ENCODE measurements at places on chromosomes 6 and 20.
A peak's percentile ranks its signal among the peaks of the same experiment; 100 is the strongest.

DNA sequence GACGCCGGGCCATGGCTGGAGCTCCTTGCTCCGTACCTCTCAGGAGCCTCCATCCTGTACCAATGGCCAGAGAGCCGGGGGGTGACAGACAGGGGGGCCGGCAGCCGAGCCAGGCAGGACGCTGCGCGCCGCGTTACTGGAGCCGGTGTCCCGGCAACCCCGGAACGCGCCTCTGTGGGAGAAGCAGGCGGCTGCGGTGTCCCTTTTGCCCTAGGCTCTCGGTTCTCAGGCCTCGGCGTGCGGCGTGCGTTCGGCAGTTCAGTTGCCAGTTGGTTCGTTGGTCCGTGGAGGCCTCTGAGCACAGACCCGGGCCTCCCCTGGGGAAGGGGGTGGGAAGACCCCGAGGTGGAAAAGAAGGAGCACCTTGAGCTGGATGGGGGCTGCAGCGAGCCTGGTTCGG, at the start of gene SPATS1:
TSS of gene SPATS1 (plus strand) at position 162 of the 400 bp plus-strand sequence. CDS start 446 bp downstream, outside the sequence.
- peak; percentile 1 for DNase-seq

- DNase-seq: peak; percentile 14
Measured at GRCh38 chr6:144305985-144306384, 20.9 kb downstream of the UTRN start.

GRCh38 chr6:72328775-72329174, 293.1 kb upstream of the KCNQ5 start:
- DNase-seq: no peak

- DNase-seq: peak; percentile 74
Measured at GRCh38 chr6:20403070-20403765, 1.5 kb downstream of the E2F3 start.

DNA sequence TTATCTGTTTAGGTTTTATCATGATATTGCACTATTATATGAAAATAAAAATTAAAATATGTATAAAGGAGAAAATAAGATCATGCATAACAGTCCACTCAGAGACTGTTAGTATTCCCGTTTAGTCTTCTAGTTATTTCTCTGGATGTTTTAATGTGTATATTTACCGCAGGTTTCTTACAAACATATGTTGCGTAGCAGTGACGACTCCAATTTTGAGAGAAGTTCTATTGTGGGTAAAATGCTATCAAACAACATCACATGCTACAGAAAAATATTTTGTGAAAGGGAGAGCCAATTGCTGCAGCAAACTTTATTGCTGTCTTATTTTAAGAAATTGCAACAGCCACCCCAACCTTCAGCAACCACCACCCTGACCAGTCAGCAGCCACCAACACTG, 72.4 kb upstream of the NXT1 start:
- DNase-seq: no peak

GRCh38 chr20:47727170-47727880, 58.0 kb downstream of the SULF2 start:
- peak; percentile 87 for DNase-seq

DNA sequence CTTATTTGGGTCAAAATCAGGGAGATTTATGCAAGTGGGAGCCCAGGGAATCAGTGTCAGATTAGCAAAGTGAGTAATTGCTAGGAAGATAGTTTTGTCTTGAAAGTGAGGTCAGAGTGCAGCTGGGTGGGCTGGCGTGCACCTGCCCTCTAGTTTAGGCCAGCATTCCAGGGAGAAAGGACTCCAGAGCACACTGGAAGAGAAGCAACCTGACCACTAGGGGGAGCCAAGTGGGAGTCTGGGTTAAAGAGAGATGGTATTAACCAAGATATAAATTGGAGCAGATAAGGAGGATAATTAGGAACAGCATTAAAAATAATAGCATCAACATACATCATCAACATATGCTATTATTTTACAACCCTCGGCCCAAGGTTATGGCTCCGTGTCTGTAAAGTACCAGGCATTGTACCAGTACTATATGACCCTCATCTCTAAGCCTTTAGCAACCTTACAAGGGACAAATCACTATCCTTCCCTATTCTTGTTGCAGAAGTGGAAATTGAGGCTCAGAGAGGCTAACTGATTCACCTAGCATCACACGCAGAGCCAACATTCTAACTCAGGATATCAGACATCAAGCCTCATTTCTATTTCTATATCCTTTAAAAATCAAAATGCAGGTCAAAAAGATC, 57.8 kb downstream of the SLC2A10 start:
- no peak for DNase-seq

DNA sequence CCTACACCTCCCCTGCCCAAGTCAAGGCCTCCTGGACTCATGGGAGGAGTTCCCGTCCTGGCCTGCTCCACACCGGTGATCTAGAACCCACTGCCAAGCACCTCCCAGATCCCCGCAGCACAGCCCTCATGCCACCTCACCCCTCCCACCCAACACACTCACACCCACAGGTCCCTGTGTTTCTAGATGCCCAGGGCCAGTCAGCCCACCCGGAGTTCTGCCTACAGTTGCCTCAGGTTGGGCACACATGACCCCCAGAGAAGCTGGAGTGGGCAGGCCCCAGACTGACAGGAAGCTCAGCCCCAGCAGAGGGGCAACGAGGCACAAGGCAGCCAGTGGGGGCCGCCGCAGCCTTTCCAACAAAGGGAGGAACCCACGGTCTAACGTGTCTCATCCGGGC, 29.6 kb downstream of the RRBP1 start:
- no peak for DNase-seq

DNA sequence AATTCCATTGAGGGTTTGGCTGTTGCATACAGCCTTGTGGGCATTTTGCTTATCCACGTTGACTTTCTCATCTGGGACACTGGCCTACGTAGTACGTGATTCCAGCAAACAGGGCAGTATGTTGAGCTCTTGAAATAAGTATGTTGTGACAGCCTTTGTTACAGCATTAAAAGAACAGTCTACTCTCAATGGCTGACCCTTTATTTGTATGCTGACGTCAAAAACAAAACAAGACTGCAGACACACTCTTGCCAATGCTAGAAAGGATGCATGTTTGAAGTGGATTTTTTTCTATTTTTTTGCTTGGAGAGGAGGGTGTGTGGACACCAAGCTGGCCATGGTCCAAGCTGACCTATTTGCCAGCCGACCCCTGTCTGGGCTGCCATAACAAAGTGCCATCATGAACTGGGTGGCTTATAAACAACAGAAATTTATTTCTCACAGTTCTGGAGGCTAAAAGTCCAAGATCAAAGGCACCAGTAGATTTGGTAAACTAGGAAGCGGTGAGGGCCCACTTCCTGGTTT, 10.8 kb upstream of the SNHG17 start:
- DNase-seq: no peak

DNA sequence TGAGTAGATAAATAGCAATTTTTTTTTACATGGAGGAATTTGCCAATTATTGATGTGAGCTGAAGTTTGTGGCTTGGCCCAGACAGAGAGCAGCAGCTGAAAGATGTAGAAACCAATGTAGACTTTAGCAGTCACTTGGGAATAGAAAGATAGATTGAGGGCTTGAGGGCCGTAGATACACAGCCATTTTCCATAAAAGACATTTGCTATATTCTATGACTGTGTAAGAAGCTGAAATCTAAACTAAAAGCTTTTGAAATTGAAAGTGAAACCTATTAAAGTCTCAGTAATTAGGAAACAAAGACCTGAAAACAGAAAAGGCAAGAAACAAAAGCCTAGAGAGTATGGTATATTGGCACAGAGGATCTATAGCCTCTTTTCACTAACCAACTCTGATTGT, 332.7 kb downstream of the CENPW start:
- DNase-seq: no peak

- no peak for DNase-seq
Measured at GRCh38 chr6:113414511-113414910, 442.6 kb upstream of the MARCKS start.

DNA sequence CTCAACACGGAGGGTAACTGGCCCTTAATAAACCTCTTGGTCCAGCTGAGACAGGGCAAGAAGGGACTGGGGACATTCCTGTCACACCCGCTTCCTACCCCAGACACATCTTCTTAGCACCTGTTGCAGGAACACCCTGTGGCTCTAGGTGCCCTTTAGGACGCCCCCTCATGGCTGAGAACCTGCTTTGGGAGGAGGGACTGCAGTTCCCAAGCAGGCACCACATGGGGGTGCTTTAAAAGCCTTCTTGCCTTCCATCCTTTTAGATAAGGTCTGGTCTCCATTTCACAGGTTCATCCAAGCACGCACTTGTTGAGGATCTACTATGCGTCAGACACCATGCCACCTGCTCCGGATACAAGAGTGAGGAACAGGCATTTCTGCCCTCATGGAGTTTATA, 26.6 kb downstream of the NSFL1C start:
- no peak for DNase-seq

GRCh38 chr6:53032849-53033248, 32.4 kb upstream of the FBXO9 start:
- no peak for DNase-seq

GRCh38 chr20:7610681-7611080, 329.6 kb downstream of the HAO1 start:
- DNase-seq: no peak

GRCh38 chr20:10951216-10951615, 277.4 kb upstream of the JAG1 start:
- DNase-seq: no peak

DNA sequence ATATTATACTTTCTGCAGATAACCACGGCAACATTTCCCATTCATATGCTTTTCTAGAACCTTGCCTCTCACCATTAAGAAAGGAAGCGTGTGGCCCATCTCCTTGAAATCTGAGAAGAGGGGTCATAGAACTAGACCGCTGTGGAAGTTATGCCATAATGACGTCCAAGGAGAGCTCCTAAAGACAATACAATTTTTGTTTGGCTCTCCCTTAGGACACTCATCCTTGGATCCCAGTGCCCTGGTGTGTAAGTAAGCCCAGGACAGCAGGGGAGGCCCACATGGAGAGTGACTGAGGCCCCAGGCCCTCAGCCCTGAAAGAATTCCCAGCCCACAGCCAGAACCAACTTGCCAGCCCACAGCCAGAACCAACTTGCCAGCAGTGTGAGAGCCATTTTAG, 379.6 kb downstream of the FOXA2 start:
- DNase-seq: no peak

GRCh38 chr6:145483191-145483996, 251.9 kb downstream of the EPM2A start:
- no peak for DNase-seq

- no peak for DNase-seq
Measured at GRCh38 chr6:157157258-157157657, 166.1 kb downstream of the TMEM242 start.

DNA sequence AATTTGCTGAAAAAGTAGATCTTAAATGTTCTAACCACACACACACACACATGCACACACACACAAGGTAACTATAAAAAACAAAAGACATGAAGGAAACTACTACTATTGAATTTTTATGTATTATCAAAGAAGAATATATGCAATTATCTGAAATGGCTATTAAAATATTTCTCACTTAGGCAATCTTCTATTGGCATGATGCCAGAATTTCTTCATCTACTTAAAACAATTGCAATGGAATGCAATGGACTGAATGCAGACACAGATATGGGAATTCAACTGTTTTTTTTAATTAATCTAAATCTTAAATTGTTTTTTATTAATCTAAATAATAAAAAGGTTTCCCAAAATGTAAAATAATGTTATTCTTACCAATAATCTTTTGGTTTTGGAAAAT, 152.6 kb upstream of the SMLR1 start:
- no peak for DNase-seq

DNA sequence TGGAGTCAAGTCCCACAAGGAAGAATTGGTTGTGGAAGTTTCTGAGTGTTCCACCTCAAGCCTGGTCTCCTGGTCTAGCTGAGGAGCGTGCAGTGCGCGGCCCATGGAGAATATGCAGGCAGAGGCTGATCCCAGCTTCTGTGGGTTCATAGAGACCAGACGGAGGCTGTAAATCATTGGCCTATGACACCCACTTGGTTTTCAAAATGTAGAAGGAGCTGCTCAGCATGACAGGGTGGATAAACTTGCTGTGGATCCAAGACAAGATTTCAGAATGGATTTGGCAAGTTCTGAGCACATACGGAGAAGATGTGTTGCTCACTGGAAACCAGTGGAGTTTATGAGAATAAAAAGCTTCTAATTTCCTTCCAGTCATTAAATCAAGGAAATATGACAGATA, 744 bp downstream of the KIF25 start:
- no peak for DNase-seq

GRCh38 chr6:37657112-37657886, 40.4 kb downstream of the MDGA1 start:
- DNase-seq: no peak

DNA sequence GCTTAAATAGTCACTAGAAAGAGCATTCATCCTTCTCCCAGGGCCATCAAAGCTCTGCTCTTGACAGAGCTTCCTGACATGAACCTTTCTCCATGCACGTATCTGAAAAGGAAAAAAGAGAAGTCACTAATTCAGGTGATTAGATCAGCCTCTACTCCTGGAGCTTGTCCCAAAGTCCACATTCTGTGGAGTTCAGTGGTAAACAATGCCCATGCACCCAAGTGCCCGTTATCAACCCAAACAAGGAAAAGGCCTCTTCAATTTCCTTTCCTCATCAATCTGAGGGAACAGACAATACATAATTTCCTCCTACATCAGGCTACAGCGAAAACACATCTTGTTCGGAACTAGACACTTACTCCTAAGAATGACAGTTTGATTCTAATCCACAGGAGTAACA, 129.2 kb upstream of the PCSK2 start:
- DNase-seq: no peak

DNA sequence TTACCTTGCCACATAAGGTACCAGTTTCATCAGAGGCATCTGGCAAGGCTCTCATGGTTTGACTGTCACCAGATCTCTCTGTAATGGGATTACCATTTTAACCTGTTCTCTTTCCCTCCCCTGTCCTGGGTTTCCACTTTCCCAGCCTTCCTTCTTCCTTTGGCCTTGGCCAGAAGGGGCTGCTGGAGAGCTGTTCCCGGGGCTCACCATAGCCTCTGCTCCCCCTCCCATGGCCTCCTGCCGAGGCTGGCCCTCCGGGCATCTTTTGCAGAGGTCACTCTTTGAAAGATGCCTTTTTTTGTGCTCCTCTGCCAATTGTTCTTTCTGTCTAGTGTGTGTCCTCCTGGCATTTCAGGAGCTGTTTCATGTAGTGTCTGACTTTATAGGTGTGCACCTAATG, 100.7 kb upstream of the SCP2D1 start:
- DNase-seq: no peak

GRCh38 chr6:37865504-37865903, 46.0 kb downstream of the ZFAND3 start:
- DNase-seq: no peak

- DNase-seq: no peak
Measured at GRCh38 chr20:51062065-51062464, 39.2 kb upstream of the KCNG1 start.

GRCh38 chr20:43513931-43514647, 6.6 kb downstream of the L3MBTL1 start:
- DNase-seq: peak; percentile 92

- no peak for DNase-seq
Measured at GRCh38 chr6:115191989-115192388, 849.2 kb upstream of the HS3ST5 start.

DNA sequence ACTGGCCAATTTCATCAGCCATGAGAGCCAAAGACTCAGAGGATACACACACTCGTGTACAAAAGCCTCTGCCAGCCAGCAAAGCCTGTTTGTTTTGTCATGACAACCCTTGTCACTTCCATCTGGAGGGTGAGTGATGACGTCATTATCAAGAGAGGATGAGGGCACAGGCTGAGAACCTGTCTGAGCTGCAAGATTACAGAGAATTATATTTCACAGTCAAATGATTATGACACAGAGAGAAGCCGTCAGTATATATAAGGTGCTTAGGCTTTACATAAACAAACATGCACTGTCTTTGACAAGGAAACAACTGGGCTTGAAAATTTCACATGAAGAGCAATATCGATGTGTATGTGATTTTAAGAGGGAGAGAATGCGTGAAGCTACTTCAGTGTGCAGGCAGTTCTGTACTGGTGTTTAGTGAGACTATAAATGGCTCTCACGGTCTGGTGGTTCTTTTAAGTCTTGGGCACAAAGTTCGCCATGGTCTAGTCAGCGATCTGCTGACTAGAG, 36.5 kb upstream of the BCLAF1 start:
- DNase-seq: no peak

Measured in central memory CD4-positive, alpha-beta T cell (primary cell).